Activated CD8-positive, alpha-beta T cell treated with anti-CD3 and anti-CD28 coated beads, Interleukin-2, amount 10 ng/mL, durations not matched to agents 7 days and 5 days (primary cell): ENCODE measurements at places on chromosomes 16 and 17. TPM values are rescaled to one million over a fixed set of nuclear protein-coding genes. Genes with fewer than 3 reads are reported as not detected.

DNA sequence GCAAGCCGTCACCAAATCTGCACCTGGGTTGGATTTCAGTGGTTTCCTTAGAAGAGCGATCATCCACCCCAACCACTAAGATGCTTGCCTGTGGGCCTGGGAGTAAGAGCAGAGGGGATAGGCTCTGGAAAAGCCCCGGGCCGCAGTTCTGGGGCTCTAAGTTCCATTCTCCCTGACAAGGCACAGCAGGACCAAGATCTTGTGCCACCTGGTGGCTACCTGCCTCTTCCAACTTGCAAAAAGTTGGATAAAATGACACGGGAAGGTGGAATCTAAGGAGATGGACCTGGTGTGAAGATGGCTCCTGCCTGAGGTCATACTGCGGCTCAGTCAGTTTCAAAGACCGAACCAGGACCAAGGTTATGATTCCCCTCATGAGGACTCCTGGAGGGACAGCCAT lies 42.3 kb downstream of the ABCC12 start:
- no peak for DNase-seq

GRCh38 chr16:8946544-8946943 lies 17.2 kb downstream of the USP7 start:
- no peak for DNase-seq

- no peak for DNase-seq
These were observed 3.5 kb upstream of the CDH11 start for GRCh38 chr16:65125322-65125721.

DNA sequence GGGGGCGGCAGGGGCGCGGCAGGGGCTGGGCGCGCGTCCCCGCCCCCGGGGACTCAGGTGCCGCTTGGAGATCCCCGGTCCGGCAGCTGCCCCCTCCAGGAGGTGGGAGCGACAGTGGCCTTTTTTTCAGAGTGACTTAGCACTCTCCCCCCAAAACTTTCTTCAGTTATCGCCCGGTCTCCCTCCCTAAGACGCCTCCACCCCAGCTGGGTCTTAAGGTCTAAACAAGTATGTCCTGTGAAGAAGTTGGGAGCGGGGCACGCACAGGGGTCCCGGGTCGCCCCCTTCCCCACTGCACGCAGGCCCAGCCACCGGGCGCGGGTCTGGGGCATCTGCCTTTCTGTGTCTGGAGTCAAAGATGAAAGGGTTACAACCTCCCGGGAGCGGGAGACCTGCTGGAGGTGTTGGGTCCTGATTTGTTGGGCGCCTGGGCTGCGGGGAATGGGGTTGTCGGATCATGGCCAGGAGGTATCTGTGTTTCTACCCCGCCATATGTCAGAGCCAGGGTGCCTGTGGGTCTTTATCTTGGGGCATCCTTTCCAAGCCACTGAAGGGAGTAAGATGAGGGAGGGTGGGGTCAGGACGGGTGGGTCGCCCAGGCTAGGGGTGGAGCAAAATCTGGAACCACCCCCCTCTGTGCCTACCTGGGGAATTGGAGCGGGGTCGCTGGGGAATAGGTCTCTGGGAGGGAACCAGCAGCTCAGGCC lies 757 bp downstream of the FMNL1 start:
- DNase-seq, result peak; percentile 74

Gene C17orf50
- total RNA-seq, result not detected

Gene LGALS9C
- total RNA-seq, result 2.6 TPM

Gene RECQL5
- total RNA-seq, result 43.9 TPM

Gene GNAO1
- total RNA-seq, result 2.7 TPM
